ENCODE measurements at places on chromosomes 5 and 9.

- no peak for DNase-seq
Observed at GRCh38 chr5:28517691-28518090, 1479.3 kb upstream of the CDH9 start.

DNA sequence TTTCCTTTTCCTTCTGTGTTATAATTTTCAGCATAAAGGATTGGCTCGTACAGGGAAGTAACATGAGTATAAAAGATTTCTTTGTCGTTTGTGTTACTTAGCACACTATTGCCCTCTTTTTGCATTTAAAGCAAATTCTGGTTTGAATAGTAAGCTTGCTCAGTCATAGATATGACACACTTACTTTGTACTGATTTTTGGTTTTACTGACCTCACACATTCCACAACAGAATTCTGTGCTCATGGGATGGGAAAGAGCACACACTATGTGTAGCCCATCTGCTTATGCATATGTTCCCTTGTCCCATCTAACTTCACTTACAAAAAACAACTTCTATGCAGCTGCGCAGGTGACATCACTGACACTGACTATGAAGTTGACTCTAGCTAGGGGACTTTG lies 111.9 kb upstream of the MTAP start:
- DNase-seq: no peak

GRCh38 chr9:32589083-32589723 lies 16.2 kb upstream of the NDUFB6 start:
- DNase-seq: no peak

DNA sequence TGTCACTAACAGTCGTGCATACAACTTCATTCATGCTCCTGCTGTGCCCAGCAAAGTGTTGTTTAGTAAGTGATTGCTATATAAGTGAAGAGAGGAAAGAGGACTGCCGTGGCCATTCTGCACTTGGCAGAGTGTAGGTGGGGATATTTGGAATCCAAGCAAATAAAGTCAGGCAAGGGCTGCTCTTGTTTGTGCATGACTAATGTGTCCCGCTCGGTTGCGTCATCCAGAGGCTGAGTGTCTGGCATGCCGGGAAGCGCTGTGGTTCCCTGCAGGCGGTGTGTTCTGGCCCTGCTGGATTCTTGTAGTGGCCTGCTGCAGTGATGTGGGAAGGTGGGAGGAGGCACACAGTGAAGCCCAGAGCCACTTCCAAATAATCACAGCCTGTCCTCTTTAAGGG lies 136.9 kb upstream of the ANKH start:
- peak; percentile 95 for DNase-seq

DNA sequence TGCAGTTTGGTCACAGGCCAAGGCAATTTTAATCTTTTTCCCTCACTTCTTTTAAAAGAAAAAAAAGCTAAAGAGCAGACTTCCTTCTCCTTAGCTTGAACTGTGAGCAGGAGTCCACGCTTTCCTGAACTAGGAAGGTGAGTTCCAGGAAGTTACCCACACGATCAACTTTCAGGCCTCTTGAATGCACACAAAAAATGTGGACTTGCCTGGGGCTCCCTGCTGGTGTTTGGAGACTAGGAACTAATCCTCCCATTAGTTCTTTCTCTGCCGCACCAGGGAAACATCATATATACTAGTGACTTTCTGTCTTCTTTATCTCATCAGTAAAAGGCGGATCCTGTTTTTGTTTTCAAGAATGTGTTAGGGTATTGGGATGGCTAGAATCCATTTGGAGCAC lies 240.0 kb downstream of the GOLPH3 start:
- no peak for DNase-seq

DNA sequence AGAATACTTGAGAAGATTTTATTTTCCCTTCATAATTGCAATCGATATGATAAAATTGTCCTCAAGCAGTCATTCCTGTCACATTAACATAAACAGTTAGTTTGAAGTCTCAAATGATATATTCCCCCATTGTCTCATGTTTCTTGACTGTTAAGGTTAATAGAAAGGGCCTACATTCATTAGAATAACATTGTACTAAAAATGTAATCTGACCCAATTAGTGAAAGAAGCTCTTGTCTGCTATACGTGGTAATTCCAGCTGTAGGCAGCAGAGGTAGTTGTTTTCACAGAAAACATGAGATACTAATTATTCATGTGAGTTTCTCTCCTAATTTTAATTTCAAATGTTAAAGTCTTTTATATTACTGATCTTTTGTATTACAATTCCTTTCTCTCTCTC lies 25.9 kb upstream of the AP3B1 start:
- DNase-seq: peak; percentile 23

GRCh38 chr9:92278110-92278509 lies 15.4 kb downstream of the IARS1 start:
- DNase-seq: peak; percentile 52

DNA sequence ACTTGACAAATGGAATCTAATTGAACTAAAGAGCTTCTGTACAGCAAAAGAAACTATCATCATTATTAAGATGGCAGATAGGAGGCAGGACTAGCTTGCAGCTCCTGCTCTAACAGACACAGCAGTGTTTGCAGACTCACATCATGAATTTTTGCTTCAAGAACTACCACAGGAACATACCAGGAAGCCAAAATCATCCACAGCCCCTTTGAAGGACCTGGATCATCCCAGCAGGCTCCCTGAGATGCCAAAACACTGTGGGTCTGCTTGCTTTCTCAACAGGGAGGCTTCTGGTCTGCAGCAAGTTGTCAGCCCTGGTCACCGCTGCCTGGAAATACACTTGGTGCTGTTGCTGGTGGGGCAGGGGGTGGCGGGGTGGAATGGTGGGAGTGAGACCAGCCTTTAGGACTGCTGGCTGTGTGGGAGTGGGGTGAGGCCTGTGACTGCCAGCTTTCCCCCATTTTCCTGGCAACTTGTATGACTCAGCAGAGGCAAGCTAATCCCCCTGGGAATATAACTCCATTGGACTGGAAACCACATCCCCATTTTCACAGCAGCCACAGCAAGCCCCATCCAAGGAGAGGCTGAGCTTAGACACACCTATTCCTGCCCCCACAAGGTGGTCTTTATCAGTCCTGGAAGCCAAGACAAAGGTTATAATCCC lies 533.8 kb upstream of the CYLC2 start:
- no peak for DNase-seq

- no peak for DNase-seq
Observed at GRCh38 chr9:115628426-115628825, 510.5 kb upstream of the TNC start.

- no peak for DNase-seq
Observed at GRCh38 chr9:129609486-129610212, 11.3 kb downstream of the C9orf50 start.
